ENCODE measurements at places on chromosomes 1 and 21. TPM values are rescaled to one million over a fixed set of nuclear protein-coding genes. Genes with fewer than 3 reads are reported as not detected.

DNA sequence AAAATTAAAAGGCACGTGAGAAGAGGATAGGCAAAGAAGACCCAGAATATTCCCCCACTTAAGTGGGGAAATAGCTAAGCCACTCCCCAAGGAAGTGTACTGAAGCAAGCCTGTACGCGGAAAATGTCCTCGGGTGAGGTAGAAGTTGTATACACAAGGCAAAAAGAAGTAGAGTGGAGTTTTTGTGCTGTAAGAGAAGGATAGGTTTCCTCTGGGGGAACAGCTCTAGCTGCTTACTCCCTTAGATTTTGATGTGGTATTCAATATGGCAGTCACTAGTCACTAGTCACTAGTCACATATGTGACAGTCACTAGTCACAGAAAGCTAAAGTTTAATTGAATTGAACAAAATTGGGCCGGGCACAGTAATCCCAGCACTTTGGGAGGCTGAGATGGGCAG lies 7.6 kb downstream of the TXNIP start:
- no peak for DNase-seq

DNA sequence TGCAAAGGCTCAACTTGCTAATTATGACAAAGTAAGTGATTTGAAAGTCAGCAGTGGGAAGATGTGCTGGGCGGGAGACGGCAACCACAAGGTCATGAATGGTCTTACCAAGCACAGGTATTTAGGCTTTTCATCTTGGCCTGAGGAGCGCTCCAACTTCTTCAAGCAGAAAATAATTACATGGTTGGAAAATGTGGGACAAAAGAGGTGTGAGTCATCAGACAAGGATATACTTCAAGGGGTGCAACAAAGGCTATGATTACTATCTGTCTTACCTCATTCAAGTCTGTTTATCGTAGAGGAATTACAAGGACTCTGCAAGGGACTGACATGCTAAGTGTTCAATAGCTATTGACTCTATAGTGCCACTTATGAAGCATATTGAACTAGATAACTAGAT lies 2005.7 kb downstream of the MRPL39 start:
- no peak for DNase-seq

C1QC gene
- total RNA-seq = 295 TPM

- DNase-seq = no peak
Measured at GRCh38 chr1:169094897-169095569, 11.5 kb upstream of the ATP1B1 start.

Data from aorta (tissue), 5 donors.